ENCODE measurements at places on chromosomes 3 and 15.

- peaks cover 2% of the 10 kb centered on the region for H3K27me3 ChIP-seq
- no peaks in the 10 kb centered on the region for H3K36me3 ChIP-seq
- H3K4me1 ChIP-seq = no peaks in the 10 kb centered on the region
- no peak overlapping the region for H3K27ac ChIP-seq
These were observed 25.6 kb downstream of the APBA2 start for GRCh38 chr15:28911310-28911931.

- no peak overlapping the region for H3K4me3 ChIP-seq
- peaks cover 2% of the 10 kb centered on the region for H3K36me3 ChIP-seq
- H3K27me3 ChIP-seq = no peaks in the 10 kb centered on the region
- H3K4me1 ChIP-seq = peaks cover 9% of the 10 kb centered on the region
- DNase-seq = no peak
- no peak overlapping the region for H3K27ac ChIP-seq
These were observed 21.6 kb upstream of the RASA2 start for GRCh38 chr3:141465221-141465620.

DNA sequence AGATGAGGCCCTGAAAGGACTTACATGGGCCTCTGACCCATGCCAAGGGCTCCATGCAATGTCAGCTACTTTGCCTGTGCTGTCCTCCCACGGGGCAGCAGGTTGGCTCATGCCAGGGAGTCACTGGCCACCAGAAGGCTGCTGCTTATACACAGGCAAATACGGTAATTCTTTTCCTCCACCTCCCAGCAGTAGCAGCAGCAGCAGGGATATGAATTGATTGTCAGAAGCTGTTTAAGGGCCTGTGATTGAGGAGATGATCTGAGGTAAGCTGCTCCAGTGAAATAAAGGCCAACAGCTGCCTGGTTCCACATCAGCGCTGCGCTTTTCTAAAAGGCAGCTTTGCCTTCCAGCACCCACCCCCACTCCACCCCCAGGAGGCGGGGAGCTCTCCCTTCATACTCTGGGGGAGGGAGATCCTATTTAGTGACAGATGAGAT, 250.5 kb downstream of the SHQ1 start:
- no peak for DNase-seq
- H3K4me3 ChIP-seq = no peak overlapping the region
- H3K4me1 ChIP-seq = no peaks in the 10 kb centered on the region
- no peaks in the 10 kb centered on the region for H3K36me3 ChIP-seq
- peaks cover 19% of the 10 kb centered on the region for H3K27me3 ChIP-seq

DNA sequence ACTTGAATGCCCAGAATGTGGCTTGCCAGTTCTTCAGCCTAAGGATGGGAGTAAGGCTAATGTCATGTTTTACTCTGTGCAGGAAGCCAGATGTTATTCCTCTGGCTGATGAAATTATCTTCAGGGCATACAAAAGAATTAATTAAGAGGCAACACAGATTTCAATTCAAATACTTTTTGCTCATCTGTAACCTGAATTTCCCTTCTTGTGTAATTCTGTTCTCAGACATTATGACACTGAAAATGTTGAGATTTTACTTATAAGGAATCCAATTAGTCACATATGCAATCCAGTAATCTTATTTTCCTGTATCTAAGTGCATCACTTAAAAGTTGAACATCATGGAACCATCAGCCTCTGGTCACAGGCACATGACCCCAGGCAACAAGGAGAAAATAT, 136.5 kb downstream of the CPNE4 start:
- H3K27ac ChIP-seq = no peak overlapping the region
- no peak overlapping the region for H3K4me3 ChIP-seq
- no peak for DNase-seq
- H3K27me3 ChIP-seq = no peaks in the 10 kb centered on the region
- no peaks in the 10 kb centered on the region for H3K36me3 ChIP-seq
- no peaks in the 10 kb centered on the region for H3K4me1 ChIP-seq

DNA sequence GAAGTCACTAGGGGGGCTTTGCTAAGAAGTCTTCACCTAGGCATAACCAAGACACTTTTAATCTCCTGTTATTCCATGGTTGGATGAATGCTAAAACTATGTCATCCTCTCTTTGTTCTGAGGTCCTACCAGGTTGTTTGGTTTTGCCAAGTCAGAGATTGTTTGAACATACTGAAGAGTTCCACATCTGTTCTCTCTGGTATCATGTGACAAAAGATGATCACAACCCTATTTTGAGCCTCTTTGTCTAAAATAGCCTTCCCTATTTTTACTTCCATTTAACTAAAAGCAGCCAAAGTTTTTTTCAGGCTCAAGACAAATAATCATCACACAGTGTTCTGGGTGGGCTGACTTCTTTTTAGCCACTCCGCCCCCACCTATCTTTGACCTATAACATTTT, 218.4 kb upstream of the LMCD1 start:
- H3K36me3 ChIP-seq = no peaks in the 10 kb centered on the region
- H3K4me3 ChIP-seq = no peak overlapping the region
- peaks cover 3% of the 10 kb centered on the region for H3K27me3 ChIP-seq
- no peaks in the 10 kb centered on the region for H3K4me1 ChIP-seq
- no peak for DNase-seq
- H3K27ac ChIP-seq = no peak overlapping the region

DNA sequence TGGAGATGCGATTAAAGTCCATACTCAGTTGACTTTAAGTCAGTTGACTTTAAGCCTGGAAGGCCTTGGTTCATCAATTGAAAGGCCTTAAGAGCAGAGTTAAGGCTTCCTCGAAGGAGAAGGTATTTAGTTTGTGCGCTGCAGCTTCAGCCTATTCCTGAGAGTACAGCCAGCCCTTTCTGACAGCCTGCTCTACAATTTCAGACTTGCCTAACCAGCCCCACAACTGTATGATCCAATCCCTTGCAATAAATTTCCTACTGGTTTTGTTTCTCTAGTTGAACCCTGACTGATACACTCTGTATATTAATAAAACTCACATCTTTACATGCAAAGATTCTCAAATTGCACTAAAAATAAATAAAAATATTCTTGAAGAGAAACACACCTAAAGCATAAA, 66.1 kb upstream of the RORA start:
- no peak overlapping the region for H3K27ac ChIP-seq
- no peak for DNase-seq
- H3K27me3 ChIP-seq = peaks cover 5% of the 10 kb centered on the region
- H3K36me3 ChIP-seq = no peaks in the 10 kb centered on the region

- H3K4me1 ChIP-seq = peaks cover 3% of the 10 kb centered on the region
- peaks cover 2% of the 10 kb centered on the region for H3K36me3 ChIP-seq
- no peak for DNase-seq
- H3K27ac ChIP-seq = no peak overlapping the region
- no peaks in the 10 kb centered on the region for H3K27me3 ChIP-seq
These were observed 11.3 kb downstream of the HDAC11 start for GRCh38 chr3:13491206-13491974.

- H3K4me1 ChIP-seq = no peaks in the 10 kb centered on the region
- no peaks in the 10 kb centered on the region for H3K36me3 ChIP-seq
- peaks cover 2% of the 10 kb centered on the region for H3K27me3 ChIP-seq
- H3K27ac ChIP-seq = no peak overlapping the region
- H3K4me3 ChIP-seq = no peak overlapping the region
These were observed 95.2 kb upstream of the CDIN1 start for GRCh38 chr15:36484038-36484778.

DNA sequence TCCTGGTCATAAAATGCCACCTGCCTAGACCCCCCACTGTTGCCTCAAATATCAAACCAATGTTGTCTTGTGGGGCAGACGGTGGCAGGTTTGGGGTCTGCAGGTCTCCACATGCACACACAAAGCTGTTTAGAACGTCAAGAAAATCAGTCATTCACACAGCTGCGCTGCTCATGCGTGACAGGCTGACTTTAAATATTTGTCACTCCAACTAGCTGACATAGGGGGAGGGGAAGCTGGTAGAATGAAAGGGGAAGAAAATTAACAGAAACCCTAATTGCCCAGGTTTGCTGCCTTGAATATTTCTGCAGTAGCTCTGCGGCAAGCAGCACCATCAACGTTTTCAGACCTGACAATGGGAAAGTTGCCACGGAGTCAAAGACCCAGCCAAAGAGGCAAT, 201.8 kb downstream of the ABHD5 start:
- peak overlapping the region; percentile 68 for H3K4me3 ChIP-seq
- peaks cover 12% of the 10 kb centered on the region for H3K4me1 ChIP-seq
- H3K27me3 ChIP-seq = peaks cover 2% of the 10 kb centered on the region
- peak; percentile 33 for DNase-seq
- no peak overlapping the region for H3K27ac ChIP-seq
- no peaks in the 10 kb centered on the region for H3K36me3 ChIP-seq

GRCh38 chr3:13069495-13069894, 3.7 kb downstream of the IQSEC1 start:
- peak overlapping the region; percentile 34 for H3K4me3 ChIP-seq
- H3K27ac ChIP-seq = peak overlapping the region; percentile 56
- no peak for DNase-seq
- peaks cover 2% of the 10 kb centered on the region for H3K36me3 ChIP-seq
- peaks cover 57% of the 10 kb centered on the region for H3K4me1 ChIP-seq
- H3K27me3 ChIP-seq = peaks cover 2% of the 10 kb centered on the region

GRCh38 chr3:177401375-177401774, 204.1 kb upstream of the TBL1XR1 start:
- DNase-seq = no peak
- H3K4me3 ChIP-seq = no peak overlapping the region
- H3K36me3 ChIP-seq = no peaks in the 10 kb centered on the region
- H3K27ac ChIP-seq = no peak overlapping the region
- no peaks in the 10 kb centered on the region for H3K4me1 ChIP-seq

- H3K36me3 ChIP-seq = no peaks in the 10 kb centered on the region
- no peak overlapping the region for H3K4me3 ChIP-seq
These were observed 41.4 kb downstream of the CD200 start for GRCh38 chr3:112374333-112374734.

DNA sequence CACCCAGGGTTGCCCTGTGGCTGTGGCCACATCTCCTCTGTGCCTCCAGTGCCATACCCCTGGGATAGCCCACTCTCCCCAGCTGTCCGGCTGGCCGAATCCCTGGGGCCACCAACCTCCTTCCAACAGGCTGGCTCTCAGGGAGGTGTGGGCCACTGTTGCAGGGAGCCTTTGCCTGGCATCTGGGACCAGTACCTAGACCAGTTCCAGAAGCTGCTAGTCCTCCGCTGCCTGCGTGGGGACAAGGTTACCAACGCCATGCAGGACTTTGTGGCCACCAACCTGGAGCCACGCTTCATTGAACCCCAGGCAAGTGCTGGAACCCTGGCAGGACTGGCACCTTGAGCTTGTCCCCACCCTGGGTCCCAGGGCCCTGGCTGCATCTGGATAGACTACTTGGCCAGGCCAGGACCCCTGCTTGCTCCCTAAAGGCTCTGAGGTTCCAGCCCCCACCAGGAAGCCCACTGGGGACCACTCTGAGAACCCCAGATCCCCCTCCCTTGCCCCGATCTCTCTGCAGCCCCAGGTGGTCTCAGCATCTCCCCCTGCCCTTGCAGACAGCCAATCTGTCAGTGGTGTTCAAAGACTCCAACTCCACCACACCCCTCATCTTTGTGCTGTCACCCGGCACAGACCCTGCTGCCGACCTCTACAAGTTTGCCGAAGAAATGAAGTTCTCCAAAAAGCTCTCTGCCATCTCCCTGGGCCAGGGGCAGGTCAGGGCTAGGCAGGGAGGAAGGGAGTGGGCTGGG, 50.0 kb downstream of the SEMA3G start:
- H3K27ac ChIP-seq = no peak overlapping the region
- no peak overlapping the region for H3K4me3 ChIP-seq
- no peak for DNase-seq
- no peaks in the 10 kb centered on the region for H3K4me1 ChIP-seq
- no peaks in the 10 kb centered on the region for H3K27me3 ChIP-seq

DNA sequence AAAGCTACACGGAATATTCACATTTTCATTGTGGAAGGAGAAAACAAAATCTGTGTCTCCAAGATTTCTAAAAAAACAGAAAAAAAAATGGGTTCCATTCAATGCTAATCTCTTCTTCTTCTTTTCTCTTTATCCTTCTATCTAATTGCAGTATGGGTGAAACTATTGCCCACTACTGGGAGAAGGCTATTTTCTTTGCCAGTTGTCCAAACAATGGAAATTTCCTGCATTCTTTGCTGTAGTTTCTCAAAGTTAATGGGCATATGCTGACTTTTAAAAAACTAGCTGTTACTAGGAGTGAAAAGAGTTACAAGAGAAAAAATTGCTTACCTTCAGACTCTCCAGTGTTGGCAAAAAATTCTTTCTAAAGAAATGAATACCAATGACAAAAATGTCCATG, 179.3 kb upstream of the ANKRD28 start:
- H3K36me3 ChIP-seq = no peaks in the 10 kb centered on the region
- H3K27me3 ChIP-seq = no peaks in the 10 kb centered on the region
- H3K27ac ChIP-seq = no peak overlapping the region
- no peak overlapping the region for H3K4me3 ChIP-seq
- H3K4me1 ChIP-seq = no peaks in the 10 kb centered on the region

DNA sequence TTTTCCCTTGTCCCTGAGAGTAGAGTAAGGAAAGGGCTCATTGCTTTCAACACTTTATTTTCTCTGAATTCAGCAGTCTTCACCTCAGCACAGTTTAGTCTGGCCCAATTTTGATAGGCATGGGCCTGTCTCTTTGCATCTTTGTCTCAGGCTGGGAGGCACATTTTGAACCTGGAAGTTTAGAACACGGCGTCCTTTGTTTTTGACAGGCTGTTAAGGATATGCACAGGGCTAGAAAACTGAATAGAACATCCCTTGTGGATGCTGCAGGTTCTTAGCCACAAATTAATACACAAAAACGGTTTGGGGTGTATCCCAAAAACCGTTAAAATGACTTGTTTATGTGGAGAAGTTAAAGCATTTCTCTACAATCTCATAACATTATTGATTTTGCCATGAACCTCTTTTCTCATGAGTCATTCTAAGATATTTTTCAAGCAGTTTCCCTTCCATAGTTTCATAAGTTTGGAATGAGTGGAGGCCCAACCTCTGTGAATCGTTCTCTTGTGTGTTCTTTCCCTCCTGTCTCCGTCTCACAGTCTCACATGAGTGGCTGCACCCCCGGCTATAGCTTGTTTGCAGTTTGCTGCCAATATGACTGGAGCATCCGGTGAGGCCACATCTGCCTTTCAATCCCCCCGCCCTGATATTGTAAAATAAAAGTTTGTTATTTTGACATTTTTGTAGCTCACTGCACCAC, 192.9 kb upstream of the EIF1B start:
- no peaks in the 10 kb centered on the region for H3K4me1 ChIP-seq
- peaks cover 3% of the 10 kb centered on the region for H3K27me3 ChIP-seq
- no peak for DNase-seq
- no peak overlapping the region for H3K27ac ChIP-seq
- no peak overlapping the region for H3K4me3 ChIP-seq
- H3K36me3 ChIP-seq = no peaks in the 10 kb centered on the region

DNA sequence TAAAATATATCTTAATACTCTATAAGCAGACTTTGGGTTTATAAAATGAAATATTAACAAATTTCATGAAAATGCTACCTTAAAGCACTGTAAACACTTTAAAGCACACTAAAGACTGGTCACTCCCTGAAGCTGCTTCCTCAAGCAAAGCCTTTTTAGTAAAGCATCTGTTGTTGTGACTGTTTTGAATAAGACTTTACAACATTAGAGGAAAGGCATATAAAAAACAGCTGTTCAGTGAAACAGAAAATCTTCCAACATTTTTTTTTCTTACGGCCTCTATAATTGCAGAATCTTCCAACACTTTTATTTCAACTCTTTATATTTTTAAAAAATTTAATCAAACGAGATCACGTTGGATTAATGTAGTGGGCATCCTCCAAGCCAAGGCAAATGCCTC, 48.1 kb downstream of the GRK7 start:
- no peak overlapping the region for H3K27ac ChIP-seq
- DNase-seq = no peak
- peaks cover 8% of the 10 kb centered on the region for H3K27me3 ChIP-seq

All from memory B cell (primary cell).